T-helper 17 cell (primary cell): ENCODE measurements at places on chromosomes 7 and 10. TPM values are rescaled to one million over a fixed set of nuclear protein-coding genes. Genes with fewer than 3 reads are reported as not detected.

The SKIDA1 gene
- total RNA-seq: 0.34 TPM

The PSD gene
- total RNA-seq: 5.1 TPM

DNA sequence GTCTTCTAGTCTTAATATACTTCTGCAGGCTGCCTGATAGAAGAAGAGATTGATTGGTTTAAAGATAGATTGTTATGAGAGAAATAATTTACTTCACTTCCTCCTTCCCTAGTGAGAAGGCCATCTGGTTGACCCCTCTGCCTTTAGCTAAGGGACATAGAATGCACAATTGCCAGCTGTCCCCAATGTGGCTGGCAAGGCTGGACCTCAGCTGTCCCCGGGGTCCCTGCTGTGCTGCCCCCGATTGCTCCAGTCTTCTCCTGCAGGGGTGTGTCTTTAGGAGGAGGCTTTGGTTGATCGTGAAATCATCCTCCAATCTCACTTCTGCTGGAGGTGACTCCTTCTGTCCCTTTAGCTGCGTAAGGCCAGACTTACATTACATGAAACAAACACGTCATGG, 388.5 kb downstream of the DPP6 start:
- DNase-seq: no peak

DNA sequence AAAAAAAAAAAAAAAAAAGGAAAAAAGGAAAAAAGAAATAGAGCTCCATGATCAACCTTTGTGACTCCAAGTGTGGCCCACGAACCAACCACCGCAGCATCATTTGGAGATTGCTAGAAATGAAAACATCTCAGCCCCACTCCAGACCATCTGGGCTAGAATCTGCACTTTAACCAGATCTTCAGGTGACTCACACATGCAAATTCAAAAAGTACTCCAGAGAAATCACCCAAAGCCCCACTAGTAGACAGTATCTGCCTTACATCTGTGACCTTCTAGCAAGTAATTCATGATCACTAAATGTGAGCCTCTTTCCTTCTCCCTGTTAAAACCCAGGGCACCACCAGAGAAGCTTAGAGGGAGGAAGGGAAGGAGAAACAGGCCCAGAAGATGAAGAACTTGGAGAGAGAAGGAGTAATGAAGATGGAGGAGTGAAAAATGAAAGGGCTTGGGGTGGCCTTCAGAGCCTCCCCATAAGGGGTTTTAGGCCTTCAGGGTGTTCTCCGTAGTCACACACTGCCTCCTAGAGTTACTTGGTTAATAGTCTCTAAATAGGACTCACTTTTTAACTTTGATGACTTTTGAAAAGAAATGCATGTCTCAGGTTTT, 94.0 kb downstream of the SLC37A3 start:
- DNase-seq: no peak

- DNase-seq: peak; percentile 46
Observed at GRCh38 chr7:37342688-37343471, 105.8 kb downstream of the ELMO1 start.

DNA sequence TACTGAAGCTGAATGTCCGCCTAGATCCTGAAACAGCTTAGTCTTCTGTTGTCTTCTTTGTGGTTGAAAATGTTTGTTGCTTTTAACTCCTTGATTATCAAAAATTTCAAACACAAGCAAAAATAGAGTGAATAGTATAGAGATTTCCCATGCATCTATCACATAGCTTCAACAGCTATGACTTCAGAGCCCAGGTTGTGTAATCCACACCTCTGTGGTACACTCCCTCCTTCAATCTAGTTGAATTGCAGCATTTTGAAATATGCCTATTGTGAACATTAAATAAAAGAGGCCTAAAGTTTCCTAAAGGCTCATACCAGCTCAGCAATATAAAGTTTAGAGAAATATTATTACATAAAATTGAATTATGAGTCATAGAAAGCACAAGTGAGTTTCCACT, 204.7 kb upstream of the HDAC9 start:
- DNase-seq: no peak

GRCh38 chr10:87816163-87816897, 1.7 kb downstream of the ATAD1 start:
- DNase-seq: no peak
